ENCODE measurements at places on chromosomes 11 and 22. TPM values are rescaled to one million over a fixed set of nuclear protein-coding genes. Genes with fewer than 3 reads are reported as not detected.

SERPIND1 gene
- total RNA-seq: 0.71 TPM

SLC6A5 gene
- total RNA-seq: not detected

APOA4 gene
- total RNA-seq: not detected

TENM4 gene
- total RNA-seq: 1.6 TPM

ADAMTS8 gene
- not detected for total RNA-seq

SGSM1 gene
- not detected for total RNA-seq

NRGN gene
- total RNA-seq: 11.5 TPM

TTC36 gene
- total RNA-seq: not detected

EEF1G gene
- 2,264 TPM for total RNA-seq

FOLR1 gene
- not detected for total RNA-seq

IGLL1 gene
- not detected for total RNA-seq

CRYBB3 gene
- not detected for total RNA-seq

OR8D4 gene
- total RNA-seq: not detected

TRIM51 gene
- not detected for total RNA-seq

PLEKHB1 gene
- not detected for total RNA-seq

OR51I1 gene
- not detected for total RNA-seq

ZP1 gene
- total RNA-seq: not detected

C11orf87 gene
- total RNA-seq: not detected

PNPLA3 gene
- total RNA-seq: 3.5 TPM

CST6 gene
- total RNA-seq: not detected

OR52I1 gene
- total RNA-seq: not detected

OSM gene
- not detected for total RNA-seq

IGLL5 gene
- total RNA-seq: not detected

ZNF202 gene
- 2.9 TPM for total RNA-seq

KCNC1 gene
- not detected for total RNA-seq

UBQLNL gene
- total RNA-seq: not detected

NEFH gene
- total RNA-seq: 0.58 TPM

PAX6 gene
- total RNA-seq: not detected

CNIH2 gene
- total RNA-seq: not detected

DYNC2H1 gene
- total RNA-seq: 23.1 TPM

MAPK8IP2 gene
- under 0.01 TPM for total RNA-seq

FGF19 gene
- not detected for total RNA-seq

MAJIN gene
- total RNA-seq: not detected

TH gene
- total RNA-seq: not detected

TYR gene
- not detected for total RNA-seq

PATE4 gene
- not detected for total RNA-seq

TXNRD2 gene
- total RNA-seq: 21.9 TPM

DCHS1 gene
- total RNA-seq: 12.8 TPM

RAB39A gene
- total RNA-seq: not detected

DRD2 gene
- total RNA-seq: not detected

MMP8 gene
- total RNA-seq: not detected

KRTAP5-10 gene
- not detected for total RNA-seq

Measured in myometrial cell (primary cell).